ENCODE measurements at places on chromosomes 11 and 22.

DNA sequence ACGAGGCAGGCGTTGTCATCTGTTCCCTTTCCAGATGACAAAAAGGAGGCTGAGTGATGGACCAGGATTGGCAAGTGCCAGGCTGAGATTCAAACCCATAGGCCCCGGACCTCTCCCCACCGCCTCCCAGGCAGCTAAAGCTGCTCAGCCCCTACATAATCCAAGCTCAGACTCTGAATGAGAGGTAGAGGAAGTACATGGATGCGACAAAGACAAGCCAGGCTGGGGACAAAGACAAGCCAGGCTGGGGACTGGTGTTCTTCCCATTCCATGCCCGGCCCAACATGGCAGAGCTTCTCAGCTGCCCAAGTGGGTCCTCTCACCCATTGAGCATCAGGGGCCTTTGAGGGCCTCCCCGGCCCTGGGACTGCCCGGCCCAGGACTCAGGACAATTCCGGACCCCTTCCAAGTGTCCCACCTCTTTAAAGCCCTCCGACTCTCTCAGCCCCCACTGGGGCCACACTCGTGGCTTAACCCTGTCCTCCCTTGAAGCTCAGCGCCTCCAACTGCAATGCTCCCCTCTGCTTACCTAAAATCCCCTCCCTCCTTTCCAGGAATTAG, 4.8 kb downstream of the MFNG start:
- no peak for DNase-seq

DNA sequence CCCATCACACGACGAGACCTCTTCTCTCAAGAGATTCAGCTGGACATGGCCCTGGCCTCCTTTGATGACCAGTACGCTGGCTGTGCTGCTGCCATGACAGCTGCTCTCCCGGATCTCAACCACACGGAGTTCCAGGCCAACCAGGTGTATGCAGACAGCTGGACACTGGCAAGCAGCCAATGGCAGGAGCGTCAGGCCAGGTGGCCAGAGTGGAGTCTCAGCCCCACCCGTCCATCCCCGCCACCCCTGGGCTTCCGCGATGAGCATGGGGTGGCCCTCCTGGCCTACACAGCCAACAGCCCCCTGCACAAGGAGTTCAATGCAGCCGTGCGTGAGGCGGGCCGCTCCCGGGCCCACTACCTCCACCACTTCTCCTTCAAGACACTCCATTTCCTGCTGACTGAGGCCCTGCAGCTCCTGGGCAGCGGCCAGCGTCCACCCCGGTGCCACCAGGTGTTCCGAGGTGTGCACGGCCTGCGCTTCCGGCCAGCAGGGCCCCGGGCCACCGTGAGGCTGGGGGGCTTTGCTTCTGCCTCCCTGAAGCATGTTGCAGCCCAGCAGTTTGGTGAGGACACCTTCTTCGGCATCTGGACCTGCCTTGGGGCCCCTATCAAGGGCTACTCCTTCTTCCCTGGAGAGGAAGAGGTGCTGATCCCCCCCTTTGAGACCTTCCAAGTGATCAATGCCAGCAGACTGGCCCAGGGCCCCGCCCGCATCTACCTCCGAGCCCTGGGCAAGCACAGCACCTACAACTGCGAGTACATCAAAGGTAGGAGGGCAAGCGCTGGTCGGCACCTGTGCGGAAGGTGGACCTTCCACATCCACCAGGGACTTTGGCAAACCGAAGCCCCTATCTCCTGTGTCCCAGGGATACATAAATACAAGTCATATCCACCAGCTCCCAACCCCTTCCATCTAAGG, 11.3 kb downstream of the CHRNA10 start:
- no peak for DNase-seq

GRCh38 chr22:46933040-46933930, 170.8 kb downstream of the TBC1D22A start:
- DNase-seq: no peak

GRCh38 chr11:77407613-77408012, 66.3 kb downstream of the PAK1 start:
- peak; percentile 55 for DNase-seq

DNA sequence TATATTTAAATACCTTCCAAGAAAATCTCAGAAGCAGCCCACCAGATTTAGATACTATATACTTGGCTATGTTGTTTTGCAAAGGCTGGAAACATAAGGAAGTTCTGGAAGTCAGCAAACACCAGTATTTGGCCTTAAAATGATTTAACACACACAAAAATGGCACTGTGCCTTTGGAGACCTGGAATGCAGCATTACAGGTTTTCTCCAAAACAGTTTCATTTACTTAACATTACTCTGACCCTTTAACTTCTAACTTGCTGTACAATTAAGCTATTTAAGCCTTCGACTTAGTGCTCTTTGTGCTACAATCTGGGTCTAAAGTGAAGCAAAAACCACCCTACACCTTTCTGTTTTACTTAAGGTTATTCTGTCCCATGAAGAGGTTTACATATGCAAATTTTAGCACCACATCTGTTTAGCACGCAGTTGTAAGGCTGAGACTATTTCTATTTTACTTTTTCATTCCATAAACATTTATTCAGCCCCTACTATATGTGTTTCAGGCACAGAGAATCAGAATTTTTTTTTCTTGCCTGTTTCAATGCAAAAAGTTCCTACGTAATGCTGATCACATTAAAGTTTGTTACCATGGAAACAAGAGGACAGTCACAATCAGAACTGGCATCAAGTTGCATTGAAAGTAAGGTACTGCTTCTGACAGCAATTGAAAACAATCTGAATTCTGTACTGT, 70.3 kb downstream of the MAML2 start:
- DNase-seq: no peak

DNA sequence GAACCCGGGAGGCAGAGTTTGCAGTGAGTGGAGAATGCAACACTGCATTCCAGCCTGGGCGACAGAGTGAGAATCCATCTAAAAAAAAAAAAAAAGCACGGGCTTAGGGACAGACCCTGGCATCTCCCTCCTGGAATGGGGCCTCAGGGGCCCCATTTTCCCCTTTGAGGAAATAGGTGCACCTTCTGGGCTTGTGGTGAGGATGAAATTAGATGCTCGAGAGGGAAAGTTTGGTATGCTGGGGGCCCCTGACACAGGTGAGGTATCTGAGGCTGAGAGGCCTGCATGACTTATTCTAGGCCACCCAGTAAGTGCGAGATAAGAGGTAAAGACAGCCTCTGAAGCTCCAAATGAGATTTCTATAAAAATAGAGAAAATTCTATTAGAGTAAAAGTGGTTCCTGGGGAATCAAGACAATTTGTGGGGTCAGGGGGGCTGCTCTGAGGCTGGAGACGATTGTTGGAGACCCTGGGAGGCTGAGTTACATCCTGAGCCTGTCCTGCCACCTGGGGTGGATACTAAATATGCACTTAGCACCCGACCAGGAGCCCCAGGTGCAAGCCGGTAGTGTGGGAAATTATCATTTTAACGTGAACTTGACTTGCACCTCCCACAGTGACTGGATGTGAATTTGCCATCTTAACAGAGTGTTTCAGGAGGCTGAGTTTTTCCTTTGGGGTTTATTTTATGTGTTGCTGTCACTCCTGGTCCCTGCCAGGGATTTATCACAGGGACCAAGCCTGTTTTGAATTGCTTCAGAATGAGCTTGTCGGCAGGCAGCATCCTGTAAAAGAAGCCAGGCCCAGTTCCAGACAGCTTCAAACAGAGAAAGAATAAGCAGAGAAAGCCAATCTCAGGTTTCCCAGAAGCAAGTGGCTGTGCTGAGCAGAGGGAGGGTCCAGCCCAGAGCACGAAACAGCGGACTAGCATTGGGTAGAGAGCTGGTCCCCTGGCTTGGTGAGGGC, 48.4 kb upstream of the TSKU start:
- no peak for DNase-seq

DNA sequence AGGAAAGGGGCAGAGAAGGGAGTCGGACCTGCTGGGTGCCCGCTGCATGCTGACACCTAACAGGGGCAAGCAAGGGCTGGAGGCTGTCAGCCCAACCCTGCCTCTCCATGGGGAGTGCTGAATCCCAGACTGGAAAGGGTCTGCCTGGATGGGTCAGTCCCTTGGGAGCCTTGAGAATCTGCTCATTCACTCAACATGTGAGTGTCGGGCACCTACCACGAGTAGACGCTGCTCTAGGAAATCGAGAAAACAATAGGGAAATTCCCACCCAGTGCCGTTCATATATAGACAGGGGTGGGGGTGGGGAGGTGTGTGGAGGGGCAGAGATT, 4.4 kb upstream of the CTSD start:
- no peak for DNase-seq

DNA sequence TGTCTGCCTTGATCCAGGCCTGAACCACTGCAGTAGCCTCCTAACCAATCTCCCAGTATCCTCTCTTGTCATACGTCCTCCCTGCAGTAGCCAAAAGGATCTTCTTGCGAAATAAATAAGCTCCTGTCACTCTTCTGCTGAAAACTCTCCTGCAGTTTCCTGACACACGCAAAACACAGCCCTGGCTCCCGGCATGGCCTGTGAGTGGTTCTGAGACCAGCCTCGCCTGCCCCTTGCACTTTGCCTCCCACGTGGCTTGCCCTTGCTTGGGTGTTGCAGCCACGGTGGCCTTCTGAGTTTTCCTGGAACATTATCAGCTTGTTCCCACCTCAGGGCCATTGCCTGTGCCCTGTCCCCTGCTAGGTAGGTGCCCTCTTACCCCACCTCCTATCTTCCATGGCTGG, 7.2 kb downstream of the ZC3H7B start:
- DNase-seq: no peak

- DNase-seq: no peak
Observed at GRCh38 chr11:57650739-57651090, 1.0 kb upstream of the YPEL4 start.

DNA sequence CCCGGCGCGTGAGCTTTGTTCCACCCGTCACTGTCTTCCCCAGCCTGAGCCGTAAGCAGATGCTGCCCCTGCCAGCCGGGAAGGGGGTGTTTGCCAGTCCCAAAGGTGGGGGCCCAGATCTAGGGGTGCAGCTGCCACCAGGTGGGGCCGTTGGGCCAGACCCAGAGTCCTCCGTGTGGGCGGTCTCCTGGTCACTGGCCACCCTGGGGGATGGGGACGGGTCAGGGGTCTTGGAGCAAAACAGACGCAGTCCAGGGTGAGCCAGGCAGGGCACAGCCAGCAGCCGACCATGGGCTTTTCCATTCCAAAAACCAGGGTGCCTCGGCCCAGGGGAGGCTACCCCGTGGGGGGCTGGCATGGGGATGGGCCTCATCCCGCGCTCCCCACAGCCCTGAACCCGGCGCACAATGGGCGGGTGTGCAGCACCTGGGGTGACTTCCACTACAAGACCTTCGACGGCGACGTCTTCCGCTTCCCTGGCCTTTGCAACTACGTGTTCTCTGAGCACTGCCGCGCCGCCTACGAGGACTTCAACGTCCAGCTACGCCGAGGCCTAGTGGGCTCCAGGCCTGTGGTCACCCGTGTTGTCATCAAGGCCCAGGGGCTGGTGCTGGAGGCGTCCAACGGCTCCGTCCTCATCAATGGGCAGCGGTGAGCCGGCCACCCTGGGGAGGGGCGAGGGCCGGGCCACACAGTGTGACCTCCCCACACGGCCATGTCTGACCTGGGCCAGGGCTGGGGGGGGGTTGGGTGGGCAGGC, 3.5 kb downstream of the MUC5B start:
- no peak for DNase-seq

DNA sequence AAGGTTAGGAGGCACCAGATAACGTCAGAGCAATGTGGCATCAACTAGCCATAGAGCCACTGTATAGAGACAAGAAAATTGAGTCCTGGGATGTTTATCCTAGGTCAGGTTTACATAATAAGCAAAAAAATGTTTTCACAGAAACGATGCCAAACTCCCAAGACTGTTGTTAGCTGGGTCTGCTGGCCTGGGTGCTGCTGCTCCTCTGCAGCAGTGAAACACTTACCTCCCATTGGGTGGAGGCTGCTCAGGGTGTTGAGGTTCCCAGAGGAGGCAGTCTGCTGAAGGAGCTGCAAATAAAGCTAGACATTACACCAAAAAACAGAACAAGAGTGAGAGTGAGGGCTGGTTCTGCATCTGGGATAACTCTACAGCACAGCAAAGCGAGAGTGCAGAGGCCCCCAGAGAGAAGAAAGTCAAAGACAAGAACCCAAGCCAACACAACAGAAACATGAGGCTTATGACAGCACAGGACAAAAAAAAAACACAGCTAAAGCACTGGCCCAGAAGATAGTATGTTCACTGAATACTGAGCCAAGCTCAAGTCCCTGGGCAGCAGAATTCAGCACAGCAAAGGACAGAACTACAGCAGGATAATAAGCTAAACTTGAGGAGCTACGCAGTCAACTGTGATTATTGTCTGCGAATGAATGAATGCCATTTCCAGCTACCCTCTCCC, 29.9 kb upstream of the RAPSN start:
- no peak for DNase-seq

GRCh38 chr22:22553735-22554586, 5.1 kb downstream of the PRAME start:
- DNase-seq: no peak

GRCh38 chr11:20376162-20376730, 11.3 kb upstream of the PRMT3 start:
- DNase-seq: no peak

GRCh38 chr22:49866646-49867045, 13.0 kb downstream of the ZBED4 start:
- DNase-seq: no peak

DNA sequence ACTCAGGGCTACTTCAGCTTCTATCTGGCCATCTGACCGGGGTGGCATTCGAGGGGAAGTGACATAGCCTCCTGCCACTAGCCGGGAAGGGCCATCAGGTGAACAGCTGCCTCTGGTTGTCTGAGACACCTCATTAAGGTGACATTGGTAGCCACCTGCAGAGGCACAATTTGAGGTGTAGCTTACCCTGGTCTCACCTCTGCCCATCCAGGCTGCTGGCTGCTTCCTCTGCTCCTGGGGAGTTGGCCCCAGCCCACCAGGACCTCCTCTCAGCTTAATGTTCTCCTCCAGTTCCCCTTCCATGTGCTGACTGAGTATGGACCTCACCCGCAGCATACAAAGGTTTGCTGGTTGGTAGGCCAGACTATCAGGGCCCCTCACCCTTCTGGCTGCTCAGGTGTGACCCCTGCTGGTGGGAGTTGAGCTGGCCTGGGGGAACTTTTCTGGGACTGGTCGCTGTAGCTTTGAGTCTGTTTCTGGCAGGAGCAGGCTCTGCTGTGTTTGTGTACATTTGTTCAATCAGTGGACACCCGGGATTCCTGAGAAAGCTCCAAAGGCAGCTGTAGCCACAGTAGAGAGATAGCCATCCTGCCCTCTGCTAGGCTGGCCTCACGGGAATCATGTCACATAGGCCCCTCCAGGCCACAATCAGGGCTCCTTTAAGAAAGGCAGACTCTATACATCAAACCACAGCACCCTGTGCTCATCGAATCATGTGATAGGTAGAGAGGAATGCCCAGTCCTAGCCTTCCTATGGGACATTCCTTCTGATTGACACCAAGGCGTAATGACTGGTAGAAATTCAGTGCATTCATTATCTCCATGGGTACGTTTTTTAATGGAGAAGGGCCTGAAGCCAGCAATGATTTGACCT, 295.1 kb upstream of the PLET1 start:
- DNase-seq: peak; percentile 12

GRCh38 chr22:31241200-31241599, 29.1 kb downstream of the LIMK2 start:
- no peak for DNase-seq

GRCh38 chr22:45777852-45778375, 106.3 kb downstream of the ATXN10 start:
- DNase-seq: no peak
